Occipital lobe (tissue), 3 donors: ENCODE measurements at places on chromosomes 2 and 18. TPM values are rescaled to one million over a fixed set of nuclear protein-coding genes. Genes with fewer than 3 reads are reported as not detected.

Gene CDCA7
- 17.3 TPM for total RNA-seq

Gene C1QL2
- total RNA-seq, result 1.6 TPM

Gene MEP1B
- 0.78 TPM for total RNA-seq

Gene SERPINB3
- total RNA-seq, result not detected

Gene GKN1
- not detected for total RNA-seq

Gene KCNJ3
- total RNA-seq, result 22.8 TPM

Gene PEX13
- total RNA-seq, result 79.2 TPM

Gene FAP
- 2.2 TPM for total RNA-seq

Gene ANKRD30BL
- 27.9 TPM for total RNA-seq

Gene CABYR
- total RNA-seq, result 34.6 TPM

Gene DSC2
- total RNA-seq, result 5.9 TPM

Gene C2orf74
- total RNA-seq, result 6.9 TPM

Gene FBXO48
- total RNA-seq, result 0.94 TPM

Gene GPR55
- total RNA-seq, result not detected

Gene TEX44
- total RNA-seq, result not detected

Gene IL18R1
- under 0.01 TPM for total RNA-seq
